Stimulated activated CD8-positive, alpha-beta memory T cell treated with anti-CD3 and anti-CD28 coated beads, Interleukin-15, amount 100 ng/mL, for 1 hour (primary cell): ENCODE measurements at places on chromosomes 11 and 22.

DNA sequence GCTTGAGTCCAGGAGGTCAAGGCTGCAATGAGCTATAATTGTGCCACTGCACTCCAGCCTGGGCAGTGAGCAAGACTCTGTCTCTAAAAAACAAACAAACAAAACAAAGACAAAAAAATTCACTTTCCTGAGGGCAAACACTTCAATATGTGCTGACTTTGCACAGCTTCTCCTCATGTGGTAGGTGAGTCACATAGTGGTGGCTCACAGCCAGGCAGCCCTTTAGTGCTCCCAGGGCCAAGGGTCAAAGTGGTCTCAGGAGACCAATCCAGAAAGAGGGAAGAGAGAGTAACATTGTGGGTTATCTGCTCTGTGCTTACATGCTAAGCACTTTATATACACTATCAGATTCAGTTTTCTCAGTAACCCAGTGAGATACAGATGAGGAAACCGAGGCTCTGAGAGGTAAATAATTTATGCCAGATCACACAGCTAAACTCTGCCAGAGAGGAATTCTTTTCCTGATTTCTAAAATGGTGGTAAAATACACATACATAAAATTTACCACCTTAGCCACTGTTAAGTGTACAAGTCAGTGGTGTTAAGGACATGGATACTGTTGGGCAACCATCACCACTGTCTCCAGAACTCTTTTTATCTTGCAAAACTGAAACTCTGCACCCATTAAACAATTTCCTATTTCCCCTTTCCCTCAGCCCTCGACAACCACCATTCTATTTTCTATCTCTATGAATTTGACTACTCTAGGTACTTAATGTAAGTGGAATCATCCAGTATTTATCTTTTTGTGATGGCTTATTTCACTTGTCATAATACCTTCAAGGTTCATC lies 231.7 kb upstream of the NARS2 start:
- no peak for DNase-seq

GRCh38 chr22:19823902-19824211 lies 30.8 kb downstream of the GNB1L start:
- DNase-seq: no peak

GRCh38 chr11:10627291-10627690 lies 58.8 kb upstream of the LYVE1 start:
- DNase-seq: no peak

- no peak for DNase-seq
Measured at GRCh38 chr11:126914941-126915340, 85.6 kb downstream of the KIRREL3 start.

- DNase-seq: no peak
Measured at GRCh38 chr11:116808262-116809175, 14.6 kb downstream of the APOA4 start.

GRCh38 chr22:24440270-24440717 lies 12.9 kb downstream of the ADORA2A start:
- DNase-seq: no peak

- no peak for DNase-seq
Measured at GRCh38 chr22:47202819-47203553, 440.5 kb downstream of the TBC1D22A start.

- DNase-seq: no peak
Measured at GRCh38 chr11:73995731-73996130, 13.1 kb upstream of the UCP2 start.

GRCh38 chr11:103633819-103634590 lies 402.4 kb upstream of the DDI1 start:
- DNase-seq: no peak

DNA sequence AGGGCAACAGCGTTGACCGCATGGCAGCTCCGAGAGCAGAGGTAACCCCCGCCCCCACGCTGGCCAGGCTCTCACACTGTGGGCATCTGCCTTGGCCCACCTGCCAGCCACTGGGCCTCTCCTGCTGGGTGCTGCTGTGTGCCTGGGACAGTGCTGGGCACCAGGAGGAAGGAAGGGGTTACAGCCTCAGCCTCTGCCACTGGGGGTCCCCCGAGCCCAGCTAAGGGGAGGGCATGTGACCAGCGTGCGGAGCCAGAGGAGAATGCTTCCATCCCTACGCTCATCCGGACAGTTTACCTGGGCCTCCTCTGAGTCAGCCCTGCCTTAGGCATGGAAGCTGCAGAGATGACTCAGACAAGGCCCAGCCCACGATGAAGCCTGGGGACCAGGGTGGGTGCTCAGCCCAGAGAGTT lies 10.9 kb downstream of the NCF4 start:
- no peak for DNase-seq

- DNase-seq: no peak
Measured at GRCh38 chr11:66150140-66150539, 80.1 kb downstream of the PACS1 start.

DNA sequence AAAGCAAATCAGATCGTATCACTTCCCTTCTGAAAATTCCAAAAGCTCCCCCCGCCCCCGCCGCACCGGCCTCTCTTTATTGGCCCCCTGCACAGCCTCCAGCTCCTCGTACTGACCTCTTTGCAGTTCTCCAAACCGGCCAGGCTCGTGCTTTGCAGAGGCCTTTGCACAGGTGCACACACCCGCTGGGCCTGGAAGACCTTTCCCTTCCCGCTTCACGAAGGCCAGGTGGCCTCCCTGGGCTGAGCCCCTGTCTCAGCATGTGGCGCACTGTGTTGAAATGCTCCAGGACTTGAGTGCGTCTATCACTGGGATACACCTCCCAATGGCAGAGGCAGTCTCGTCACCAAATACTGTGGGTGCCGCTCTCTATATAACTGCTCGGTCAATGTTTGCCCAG lies 13.2 kb upstream of the ADA2 start:
- DNase-seq: no peak

DNA sequence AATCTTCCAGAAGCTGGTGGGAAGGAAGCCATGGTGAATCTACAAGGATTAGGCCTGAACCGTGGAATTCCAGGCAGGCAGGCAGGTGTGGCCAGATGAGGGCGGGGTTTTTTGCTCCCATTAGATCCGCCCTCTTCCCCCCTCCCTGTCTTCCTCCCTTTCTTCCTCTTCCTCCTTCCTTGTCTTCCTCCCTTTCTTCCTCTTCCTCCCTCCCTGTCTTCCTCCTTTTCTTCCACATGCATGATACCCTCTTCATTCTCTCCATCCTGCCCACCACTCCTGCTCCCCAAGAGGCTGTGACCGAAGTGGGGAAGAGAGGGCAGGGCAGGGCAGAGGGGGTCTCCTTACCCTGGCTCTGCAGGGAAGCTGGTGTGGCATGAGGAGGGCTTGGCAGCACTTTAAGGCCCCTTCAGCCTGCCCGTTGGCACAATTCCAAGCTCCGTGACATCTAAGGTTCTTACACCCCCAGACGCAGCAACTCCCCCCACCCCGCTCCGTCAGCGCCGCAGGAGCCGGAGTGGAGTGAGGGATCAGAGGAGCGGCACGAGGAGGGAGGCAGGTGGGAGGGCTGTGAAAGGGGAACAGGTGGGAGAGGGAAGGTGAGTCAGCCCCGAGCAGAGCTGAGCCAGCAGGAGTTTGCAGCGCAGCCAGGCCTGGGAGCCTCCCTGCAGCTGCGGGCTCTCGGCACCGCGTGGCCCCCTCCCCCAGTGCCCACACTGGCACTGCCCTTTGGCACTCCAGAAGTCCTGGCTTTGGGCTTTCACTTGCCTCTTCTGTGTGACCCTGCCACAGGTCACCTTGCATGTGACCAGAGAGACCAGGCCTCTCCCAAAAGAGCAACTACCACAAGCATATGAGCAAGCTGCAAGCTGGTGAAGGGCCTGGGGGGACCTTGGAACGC lies 32.1 kb downstream of the KCNJ4 start:
- no peak for DNase-seq

DNA sequence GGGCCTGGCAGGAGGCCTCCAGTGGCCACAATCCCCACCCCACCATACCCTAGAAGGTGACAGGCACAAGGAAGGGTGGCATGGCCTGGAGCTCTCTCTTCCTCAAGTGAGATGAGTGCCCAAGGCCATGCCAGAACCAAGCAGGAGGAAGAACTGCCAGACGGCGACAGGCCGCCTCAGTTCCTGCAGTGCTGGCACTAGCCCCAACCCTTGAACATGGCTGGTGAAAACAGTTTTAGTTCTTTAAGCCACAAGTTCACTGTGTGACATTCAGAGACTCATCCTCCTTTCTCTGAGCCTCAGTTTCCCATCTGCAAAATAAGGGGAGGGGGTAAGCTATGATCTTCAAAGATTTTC lies 9.8 kb downstream of the CHRDL2 start:
- no peak for DNase-seq

- DNase-seq: no peak
Measured at GRCh38 chr22:23196165-23196564, 15.9 kb downstream of the BCR start.

DNA sequence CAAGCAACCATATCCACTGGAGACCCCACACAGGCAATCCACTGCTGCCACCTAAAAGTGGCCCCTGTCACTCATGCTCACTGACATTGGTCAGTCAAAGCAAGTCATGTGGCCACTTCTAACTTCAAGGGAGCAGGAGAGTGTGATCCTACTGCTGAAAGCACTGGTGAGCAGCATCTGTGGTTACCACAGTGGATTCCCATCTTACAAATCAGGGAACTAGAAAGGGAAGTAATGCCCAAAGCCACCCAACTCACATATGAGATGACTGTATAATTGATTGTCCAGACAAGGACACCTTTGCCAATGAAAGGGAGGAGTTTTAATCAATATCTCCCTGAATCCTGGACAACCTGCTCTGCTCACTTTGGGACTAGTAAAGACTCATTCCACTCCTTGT lies 17.7 kb downstream of the RCN1 start:
- DNase-seq: no peak

- DNase-seq: no peak
Measured at GRCh38 chr22:39959640-39960447, at the start of gene TMA7B. Gene TMA7B, plus strand, starts transcription at chr22:39960397. Its CDS starts 3,978 bp downstream, at chr22:39964375.

DNA sequence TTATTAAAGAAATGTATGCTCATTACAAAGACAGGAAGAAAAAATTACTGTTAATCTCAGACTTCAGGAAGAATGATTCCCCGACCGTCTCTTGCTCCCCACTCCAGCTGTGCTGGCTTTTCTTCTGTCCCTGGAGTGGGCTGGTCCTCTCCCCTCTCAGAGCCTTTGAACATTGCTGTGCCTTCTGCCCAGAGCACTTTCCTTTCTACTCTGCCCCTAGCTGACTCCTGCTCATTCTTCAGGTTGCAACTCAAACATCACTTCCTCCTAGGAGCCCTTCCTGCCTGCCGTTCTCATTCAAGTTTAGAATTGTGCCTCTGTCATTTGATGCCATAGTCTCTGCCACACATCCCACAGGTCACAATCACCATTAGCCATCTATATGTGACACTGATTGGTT lies 329.5 kb downstream of the MIAT start:
- DNase-seq: no peak

- no peak for DNase-seq
Measured at GRCh38 chr11:123718469-123718868, 23.0 kb downstream of the ZNF202 start.

- DNase-seq: no peak
Measured at GRCh38 chr11:33830903-33831648, 56.8 kb upstream of the FBXO3 start.

GRCh38 chr11:105781807-105782206 lies 171.9 kb downstream of the GRIA4 start:
- no peak for DNase-seq

GRCh38 chr22:27557286-27558008 lies 244.1 kb downstream of the MN1 start:
- no peak for DNase-seq

DNA sequence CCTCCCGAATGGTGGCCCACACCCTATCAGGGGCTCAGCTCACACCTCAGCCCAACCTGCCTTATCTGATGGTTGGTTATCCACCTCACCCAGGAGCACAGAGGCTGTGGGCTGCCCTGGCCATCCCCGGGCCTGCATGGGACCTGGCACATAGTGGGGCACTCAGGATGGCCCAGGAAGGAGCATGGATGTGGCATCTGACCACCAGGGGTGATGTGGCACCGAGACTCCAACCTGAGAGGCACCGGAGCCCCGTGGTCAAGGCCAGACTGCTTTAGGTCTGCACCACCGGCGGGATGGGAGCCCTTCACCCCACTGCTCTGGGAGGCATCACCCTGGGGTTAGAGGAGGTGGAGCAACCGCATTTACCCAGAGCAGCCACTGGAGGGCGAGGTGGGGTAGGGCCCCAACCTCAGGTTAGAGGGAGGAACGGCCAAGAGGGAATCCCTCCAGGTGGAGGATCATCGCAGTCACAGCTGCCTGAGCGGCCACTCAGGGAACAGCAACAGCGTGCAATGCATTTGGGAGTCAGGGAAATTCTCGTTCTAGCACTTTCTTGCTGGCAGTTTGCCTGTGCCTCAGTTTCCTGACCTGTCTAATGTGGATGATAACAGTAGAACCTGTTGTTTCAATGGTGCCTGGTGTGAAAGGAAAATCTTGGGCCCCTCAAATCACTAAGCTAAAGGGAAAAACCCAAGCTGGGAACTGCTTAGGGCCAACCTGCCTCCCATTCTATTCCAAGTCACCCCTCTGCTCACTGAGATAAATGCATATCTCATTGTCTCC lies 52.9 kb upstream of the CARS1 start:
- DNase-seq: no peak

DNA sequence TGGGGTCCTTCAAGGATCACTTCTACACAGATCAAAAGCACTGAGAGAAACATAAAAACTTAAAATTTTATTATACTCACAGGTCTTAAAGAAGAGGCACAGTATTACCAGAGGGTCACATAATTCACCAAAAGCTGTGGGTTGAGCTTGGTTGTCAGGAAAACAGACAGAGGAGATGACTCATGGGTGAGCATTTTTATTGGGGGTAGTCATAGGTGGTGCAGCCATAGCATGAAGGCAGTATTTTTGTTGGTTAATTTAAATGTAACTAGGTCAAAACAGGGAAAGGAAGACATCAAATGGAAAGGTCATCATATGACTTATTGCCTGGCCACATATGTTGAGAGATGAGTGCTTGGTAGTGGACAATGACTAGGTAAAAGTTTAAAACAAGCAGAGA lies 24.2 kb downstream of the OR5B17 start:
- no peak for DNase-seq

- DNase-seq: no peak
Measured at GRCh38 chr11:9947231-9947864, 283.5 kb downstream of the SWAP70 start.

GRCh38 chr11:119156496-119156895 lies 7.6 kb downstream of the ABCG4 start:
- DNase-seq: no peak

DNA sequence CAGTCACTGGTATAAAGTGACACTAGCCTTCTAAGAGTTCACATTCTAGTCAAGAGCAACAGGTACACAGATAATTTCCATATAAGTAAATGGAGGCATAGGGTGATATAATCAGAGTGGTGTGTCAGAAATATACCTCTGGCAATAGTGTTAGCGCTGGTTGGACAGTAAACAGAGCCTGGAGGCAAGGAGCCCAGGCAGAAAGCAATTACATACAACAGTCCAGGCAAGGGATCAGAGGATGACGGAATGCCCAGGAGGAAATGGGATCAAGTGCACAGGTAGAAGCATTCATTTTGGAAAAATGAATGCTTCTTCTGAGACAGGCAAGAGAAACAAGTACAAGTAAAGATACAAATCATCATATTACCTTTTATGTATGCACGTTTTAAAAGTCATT lies 36.2 kb upstream of the MMP13 start:
- DNase-seq: no peak
